ENCODE measurements at places on chromosomes 7 and 10.
A peak's percentile ranks its signal among the peaks of the same experiment; 100 is the strongest.

DNA sequence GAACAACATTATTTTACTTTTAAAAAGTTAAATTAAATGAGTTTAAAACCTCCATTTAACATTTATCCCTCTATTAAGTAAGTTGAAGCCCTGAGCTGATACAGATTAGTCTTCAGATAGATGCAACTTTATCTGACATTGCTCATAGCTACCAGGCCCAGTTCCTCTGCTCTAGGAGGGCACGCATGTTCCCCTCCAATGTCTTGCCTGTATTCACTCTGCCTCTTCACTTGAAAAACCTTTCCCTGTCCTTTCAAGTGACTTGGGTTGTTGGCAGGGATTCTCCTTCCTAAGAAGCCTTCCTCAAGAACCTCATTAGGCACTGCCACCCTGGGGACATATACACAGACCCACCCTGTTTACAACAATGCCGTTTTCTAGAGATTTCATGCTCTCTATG is 270.4 kb downstream of the RELN start:
- no peak for DNase-seq

GRCh38 chr10:97195706-97196222 is 10.0 kb upstream of the SLIT1 start:
- DNase-seq, result no peak

DNA sequence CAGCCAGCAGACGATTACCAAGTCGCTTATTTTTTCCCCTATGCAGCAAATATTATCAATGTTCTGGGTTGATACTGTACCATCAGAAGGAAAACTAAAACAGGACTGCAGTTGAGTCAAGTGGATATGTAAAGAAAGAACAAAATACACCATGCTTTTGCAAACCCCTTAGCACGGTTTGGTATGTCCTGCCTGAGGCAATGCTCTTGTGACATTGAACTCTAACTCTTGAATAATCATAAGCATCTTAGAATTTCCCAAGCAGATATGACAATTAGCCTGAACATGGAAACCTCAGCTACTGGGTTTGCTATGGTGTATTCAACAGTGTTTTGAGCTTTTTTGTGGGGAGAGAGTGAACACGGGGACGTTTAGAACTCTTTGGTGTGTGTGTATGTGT is 107.4 kb downstream of the ETV1 start:
- no peak for DNase-seq

- no peak for DNase-seq
These were observed 8.3 kb downstream of the CALD1 start for GRCh38 chr7:134787720-134788119.

- DNase-seq, result no peak
These were observed 87.3 kb upstream of the STEAP1B start for GRCh38 chr7:22587322-22587721.

GRCh38 chr7:140881507-140882228 is 43.1 kb downstream of the BRAF start:
- no peak for DNase-seq

DNA sequence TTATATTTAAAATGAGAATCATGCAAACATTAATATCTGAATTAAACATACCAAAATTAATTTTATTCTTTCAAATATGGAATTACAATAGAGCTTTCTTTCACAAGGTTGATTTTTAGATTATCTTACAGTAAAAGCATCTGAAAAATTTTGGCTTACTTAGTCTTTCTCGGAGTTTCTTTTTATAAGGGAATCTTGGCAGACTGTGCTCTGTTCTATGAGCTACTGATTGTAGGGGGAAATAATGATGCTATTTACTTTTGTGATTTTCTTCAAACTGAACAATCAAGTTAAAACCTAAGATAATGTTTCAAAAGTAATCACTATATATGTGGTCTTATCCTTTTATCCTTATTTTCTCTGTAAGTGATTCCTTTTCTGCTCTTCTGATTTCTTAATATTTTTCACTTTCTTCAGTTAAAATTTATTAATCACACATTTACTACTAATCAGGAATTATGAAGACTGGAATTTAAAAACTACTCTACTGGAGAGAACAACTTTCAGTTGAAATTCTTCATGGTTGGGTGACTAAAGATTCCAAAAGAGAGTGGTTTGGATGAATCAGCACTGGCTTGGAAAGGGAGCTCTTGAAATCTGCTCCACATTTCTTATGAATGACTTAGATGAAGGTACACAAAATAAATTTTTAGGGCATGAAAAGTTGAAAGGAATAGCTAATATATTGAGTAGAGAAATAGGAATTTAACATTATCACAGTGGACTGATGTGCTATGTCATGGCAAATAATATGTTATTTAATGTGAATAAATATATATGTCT is 103.9 kb downstream of the PPP1R9A start:
- no peak for DNase-seq

DNA sequence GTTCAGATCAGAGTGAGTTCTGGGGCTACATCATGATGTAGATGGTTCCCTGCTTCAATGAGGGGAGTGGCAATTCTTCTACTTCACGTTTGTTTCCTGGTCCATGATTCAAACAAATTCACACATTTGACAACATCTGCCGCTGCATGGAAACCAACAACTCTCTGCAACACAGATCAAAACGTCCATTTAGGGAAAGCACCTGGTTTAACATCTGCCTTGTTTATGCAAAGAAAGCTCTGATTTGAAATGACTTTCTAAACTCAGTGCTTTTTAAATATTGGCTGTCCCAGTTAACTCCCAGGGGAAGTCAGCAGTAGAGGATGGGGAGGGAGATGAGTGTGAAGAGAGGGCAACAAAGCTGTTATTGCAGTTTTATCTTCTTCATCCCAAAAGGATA is 93.8 kb downstream of the GAD2 start:
- no peak for DNase-seq

DNA sequence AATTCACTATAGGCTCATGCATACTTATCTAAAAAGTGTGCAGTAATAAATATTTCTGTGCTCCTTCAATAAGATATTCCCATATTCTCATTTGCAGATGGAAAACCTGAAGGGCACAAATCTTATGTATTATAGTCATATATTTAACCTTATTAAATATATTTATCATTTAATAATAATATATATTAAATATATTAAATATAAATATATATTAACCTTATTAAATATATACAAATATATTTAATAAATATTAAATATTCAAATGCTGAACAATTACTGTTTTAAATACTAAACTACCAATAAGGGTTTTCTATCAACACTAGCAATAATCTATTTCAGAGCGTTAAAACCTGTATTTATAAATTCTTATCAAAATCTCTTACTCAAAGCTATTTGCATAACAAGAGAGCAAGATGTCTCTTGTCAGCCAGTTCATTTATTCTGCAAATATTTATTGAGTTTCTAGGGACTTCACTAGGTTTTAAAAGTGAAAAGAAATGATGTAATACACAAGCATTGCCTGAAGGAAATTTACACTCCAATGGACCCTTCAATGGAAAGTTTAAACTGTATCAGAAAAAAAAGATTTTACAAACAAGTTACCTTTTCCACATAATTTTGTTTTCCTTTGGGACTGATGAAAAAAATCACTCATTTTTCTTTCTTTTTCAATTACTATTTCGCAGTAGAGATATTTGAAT is 159.2 kb downstream of the AGMO start:
- DNase-seq, result no peak

DNA sequence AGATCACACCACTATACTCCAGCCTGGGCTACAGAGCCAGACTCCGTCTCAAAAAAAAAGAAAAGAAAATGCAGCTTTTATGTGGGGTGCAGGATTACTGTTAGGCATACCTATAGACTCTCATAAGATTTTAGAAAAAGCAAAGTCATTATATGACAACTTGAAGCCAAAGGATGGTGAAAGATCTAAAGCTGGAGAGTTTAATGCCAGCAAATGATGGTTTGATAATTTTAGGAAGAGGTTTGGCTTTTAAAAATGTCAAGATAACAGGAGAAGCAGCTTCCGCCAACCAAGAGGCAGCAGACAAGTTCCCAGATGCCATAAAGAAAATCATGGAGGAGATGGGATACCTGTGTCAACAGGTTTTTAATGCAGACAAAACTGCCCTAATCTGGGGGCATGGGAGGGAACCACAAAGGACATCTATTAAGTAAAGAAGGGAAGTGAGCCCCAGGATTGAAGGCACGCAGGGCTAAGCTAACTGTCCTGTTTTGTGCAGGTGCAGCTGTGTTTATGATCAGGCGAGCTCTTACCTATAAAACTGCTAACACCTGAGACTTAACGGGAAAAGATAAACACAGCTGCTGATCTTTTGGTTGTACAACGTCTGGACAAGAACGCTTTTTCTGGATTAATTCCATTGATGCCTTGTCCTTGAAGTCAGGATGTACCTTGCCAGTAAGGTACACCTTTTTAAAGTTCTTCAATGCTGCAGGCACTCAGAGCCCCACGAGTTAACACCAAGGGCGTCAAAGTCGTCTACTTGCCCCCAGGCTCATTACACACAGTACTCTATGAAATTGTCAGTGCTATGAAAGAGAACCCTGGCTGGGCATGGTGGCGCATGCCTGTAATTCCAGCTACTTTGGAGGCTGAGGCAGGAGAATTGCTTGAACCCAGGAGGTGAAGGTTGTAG is 10.5 kb upstream of the ANKRD61 start:
- DNase-seq, result no peak

DNA sequence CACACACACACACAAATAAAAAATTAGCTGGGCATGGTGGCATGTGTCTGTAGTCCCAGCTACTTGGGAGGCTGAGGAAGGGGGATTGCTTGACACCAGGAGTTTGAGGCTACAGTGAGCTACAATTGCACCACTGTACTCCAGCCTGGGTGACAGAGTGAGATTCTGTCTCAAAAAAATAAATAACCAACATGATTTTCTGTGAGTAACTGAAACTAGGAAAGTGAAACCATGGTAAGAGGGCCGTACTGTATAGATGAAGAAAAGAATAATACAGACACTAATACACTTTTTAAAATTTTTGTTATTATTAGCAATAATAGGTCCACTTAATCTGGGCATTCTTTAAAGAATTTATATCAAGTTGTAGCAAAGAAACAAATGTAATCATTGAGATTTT is 170.9 kb downstream of the HGF start:
- DNase-seq, result no peak

DNA sequence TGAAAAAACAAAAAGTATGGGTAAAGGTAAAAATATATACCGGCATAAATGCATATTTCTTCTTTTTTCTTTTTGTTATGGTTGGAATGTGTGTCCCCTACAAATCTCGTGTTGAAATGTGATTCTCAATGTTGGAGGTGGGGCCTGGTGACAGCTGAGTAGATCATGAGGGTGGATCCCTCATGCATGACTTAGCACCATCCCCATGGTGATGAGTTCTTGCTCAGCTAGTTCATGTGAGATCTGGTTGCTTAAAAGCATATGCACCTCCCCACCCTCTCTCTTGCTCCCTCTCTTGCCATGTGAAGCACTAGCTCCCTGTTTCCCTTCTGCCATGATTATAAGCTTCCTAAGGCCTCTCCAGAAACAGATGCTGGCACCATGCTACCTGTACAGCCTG is 93.3 kb downstream of the HYCC1 start:
- no peak for DNase-seq

DNA sequence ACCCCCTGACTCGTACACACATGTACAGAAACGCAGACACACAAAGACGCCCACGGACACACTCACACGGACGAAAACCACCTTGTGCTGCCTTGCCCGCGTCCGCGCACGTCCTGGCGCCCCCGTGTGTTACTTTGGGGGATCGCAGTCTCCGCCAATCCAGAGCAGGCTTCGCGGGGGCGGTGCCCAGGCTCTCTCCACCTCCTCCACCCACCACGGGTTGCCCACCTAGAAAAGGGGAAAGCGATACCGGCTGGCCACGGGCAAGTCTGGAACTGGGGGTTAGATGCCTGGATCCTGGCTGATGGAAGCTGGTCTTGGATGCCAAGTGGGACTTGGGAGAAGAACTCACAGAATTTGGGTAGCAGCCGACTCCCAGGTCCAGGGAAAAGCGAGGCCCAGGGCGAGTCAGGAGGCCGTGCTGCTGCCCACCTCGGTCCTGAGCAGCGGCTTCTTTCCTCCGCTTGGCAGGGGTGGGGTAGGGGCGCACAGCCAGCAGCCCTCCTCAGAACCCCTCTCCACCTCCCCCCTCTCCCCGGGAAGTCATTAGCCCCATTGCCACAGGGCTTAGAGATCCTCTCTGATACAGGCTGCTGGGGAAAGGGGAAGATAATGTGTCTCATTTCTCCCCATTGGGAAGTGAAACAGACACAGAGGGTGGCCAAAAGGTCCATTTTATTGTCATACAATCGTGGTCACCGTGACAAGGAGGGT is 4.6 kb upstream of the VGF start:
- peak; percentile 71 for DNase-seq

- DNase-seq, result no peak
These were observed 289.4 kb downstream of the DNAJB6 start for GRCh38 chr7:157625973-157626742.

GRCh38 chr10:32459051-32459698 is 13.2 kb downstream of the CCDC7 start:
- DNase-seq, result no peak

DNA sequence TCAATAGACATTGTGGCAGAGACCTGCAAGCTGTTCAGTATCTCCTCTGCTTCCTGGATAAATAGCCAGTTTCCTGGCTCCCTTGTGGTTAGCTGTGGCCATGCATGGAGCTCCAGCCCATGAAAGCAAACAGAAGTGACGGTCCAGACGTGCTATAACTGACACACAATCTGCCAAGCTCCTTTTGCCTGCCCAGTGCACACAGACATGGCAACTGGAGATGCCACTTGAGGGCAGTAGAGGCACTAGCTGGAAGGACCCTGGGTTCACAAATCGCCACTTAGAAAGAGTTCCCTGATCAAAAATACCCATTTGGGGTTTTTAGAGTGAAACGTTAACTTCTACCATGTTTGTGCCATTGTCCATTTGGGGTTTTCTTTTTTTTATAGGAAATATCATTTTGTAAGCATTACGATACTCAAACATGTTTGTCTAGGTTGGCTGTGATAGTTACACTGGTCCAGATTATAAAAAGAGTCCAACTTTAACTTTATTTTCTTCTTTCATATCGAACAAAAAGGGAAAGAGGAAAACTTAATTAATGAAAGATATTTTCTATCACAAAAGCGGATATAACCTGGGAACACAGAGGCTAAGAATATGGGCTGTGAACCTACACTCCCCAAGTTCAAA is 31.3 kb downstream of the KIN start:
- DNase-seq, result no peak

DNA sequence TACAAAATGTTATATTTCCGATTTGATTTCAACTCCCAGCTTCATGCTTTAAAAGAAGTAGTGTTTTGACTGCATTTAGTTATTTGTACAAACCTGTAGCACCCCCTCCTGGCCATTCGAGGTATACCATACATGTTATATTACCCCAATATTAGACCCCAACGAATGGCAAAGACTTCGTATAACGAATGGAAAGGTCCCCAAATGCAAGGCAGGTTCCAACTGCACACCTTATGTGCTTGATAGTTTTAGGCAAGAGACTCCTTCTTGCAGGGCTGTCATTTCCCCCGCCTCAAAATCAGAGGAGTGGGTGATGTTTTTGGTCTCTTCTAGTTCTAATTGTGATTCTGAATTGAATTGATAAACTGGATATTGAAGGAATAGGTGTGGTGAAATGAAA is 101.1 kb upstream of the TARP start:
- no peak for DNase-seq

GRCh38 chr7:111873963-111874690 is 311.8 kb upstream of the IMMP2L start:
- no peak for DNase-seq
